ENCODE measurements at places on chromosomes 4 and X. TPM values are rescaled to one million over a fixed set of nuclear protein-coding genes. Genes with fewer than 3 reads are reported as not detected.

Gene FGF5
- not detected for total RNA-seq

- no peaks in the 10 kb centered on the region for H3K4me1 ChIP-seq
- DNase-seq, result no peak
- no peaks in the 10 kb centered on the region for H3K36me3 ChIP-seq
- H3K4me3 ChIP-seq, result no peak overlapping the region
- H3K27ac ChIP-seq, result no peak overlapping the region
- H3K27me3 ChIP-seq, result no peaks in the 10 kb centered on the region
Measured at GRCh38 chrX:133881007-133881406, 104.4 kb downstream of the GPC3 start.

- no peaks in the 10 kb centered on the region for H3K36me3 ChIP-seq
- H3K27ac ChIP-seq, result no peak overlapping the region
- no peaks in the 10 kb centered on the region for H3K27me3 ChIP-seq
- DNase-seq, result no peak
- no peaks in the 10 kb centered on the region for H3K4me1 ChIP-seq
Measured at GRCh38 chr4:132108784-132109183, 1040.3 kb upstream of the PCDH10 start.

GRCh38 chrX:26922278-26922677, 540.9 kb downstream of the PPP4R3C start:
- no peak overlapping the region for H3K4me3 ChIP-seq
- H3K27me3 ChIP-seq, result no peaks in the 10 kb centered on the region
- DNase-seq, result no peak
- no peaks in the 10 kb centered on the region for H3K4me1 ChIP-seq

DNA sequence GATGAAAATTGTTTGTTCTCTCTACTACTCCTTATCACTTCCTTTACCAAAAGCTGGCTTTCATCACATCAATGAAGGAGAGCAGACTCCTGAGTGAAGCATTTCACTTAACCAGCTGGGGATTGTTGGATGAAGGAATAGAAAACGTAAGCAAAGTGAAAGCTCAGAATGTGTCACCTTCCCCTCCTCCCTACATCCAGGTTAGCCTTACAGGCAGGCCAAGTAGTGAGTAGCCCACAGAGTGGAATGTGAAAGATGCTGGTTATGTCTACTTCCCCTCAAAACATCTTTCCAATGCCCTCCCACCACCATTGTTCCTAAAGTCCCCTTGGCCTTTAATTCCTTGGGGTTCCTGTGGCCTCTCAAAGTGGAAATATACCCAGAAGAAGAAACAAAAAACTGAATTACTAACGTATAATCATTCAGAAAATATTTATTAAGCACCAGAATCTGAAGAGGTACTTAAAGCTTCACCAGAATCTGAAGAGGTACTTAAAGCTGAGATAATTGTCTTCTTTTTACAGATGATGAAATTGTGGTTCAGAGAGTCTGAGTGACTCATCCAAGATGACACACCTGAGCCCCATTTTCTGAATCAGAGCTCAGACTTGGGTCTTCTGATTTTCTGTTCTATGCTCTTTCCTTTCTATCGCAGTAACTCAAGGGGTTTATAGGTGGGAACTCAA, 6.5 kb downstream of the P2RY4 start:
- DNase-seq, result no peak
- no peaks in the 10 kb centered on the region for H3K36me3 ChIP-seq
- no peak overlapping the region for H3K27ac ChIP-seq
- H3K27me3 ChIP-seq, result no peaks in the 10 kb centered on the region
- H3K4me1 ChIP-seq, result no peaks in the 10 kb centered on the region
- H3K4me3 ChIP-seq, result no peak overlapping the region

DNA sequence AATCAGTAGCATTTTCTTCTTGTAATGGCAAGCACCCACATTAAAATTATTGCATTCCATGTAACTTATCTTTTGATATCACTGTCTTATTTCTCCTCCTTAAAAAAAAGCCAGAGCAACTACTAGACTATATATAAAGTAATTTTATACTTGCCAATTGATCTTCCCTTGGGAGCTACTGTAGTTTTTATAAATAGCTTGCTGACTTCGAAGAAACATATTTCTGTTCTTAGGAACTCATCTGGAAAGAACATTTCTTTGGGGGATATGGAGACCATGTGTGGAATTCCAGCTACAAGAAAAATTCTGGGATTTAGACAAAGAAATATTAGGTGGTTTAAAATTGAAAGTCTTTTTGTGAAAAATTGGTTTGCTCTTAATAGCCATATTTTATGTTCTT, 94.9 kb downstream of the BMPR1B start:
- no peak for DNase-seq
- no peaks in the 10 kb centered on the region for H3K27me3 ChIP-seq
- H3K36me3 ChIP-seq, result no peaks in the 10 kb centered on the region
- no peak overlapping the region for H3K4me3 ChIP-seq
- H3K4me1 ChIP-seq, result no peaks in the 10 kb centered on the region

DNA sequence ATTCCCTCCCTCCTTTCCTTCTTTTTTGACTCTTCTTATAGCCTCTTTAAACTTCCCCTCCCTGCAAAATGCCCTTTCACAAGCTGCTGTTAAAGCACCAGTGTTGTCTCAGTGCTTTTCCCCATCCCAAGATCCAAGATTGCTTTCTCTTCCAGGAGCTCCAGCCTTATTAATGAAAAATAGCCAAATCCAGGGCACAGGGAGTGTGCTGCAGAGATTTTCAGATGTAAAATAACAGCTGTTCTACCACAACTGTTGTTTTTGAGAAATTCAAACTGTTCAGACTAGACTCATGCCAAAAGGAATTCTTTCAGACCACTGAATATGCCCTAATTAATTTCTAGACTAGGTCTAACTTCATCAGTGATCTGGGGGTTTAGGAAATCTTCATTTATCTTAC, 47.0 kb upstream of the GPC3 start:
- no peaks in the 10 kb centered on the region for H3K36me3 ChIP-seq
- no peak overlapping the region for H3K27ac ChIP-seq
- no peak overlapping the region for H3K4me3 ChIP-seq
- H3K27me3 ChIP-seq, result no peaks in the 10 kb centered on the region
- no peak for DNase-seq

Measured in right atrium auricular region (tissue), 2 donors.